ENCODE measurements at places on chromosomes 2 and 18.

- DNase-seq: no peak
Observed at GRCh38 chr2:47402555-47402804, 476 bp upstream of the MSH2 start.

GRCh38 chr2:121695171-121695451 is 41.6 kb downstream of the NIFK start:
- DNase-seq: no peak

DNA sequence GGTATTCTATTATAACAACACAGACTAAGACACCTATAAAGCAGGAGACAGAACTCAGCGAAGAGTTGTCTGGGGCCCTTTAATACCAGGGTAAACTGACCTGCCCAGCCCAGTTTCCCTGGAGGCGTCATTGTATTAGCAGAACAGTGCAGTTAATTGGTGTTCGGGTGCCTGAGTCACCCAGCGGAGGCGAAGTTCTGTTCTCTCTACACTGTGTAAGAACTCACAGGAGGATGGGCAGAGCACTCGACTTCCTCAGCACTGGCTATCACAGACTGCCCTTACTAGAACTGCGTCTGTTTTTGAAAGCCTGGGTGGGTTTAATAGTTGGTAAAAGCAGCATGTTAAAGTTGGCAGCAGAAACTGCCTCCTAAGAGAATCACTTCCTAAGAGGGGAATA is 106.5 kb upstream of the ATP8B1 start:
- no peak for DNase-seq

DNA sequence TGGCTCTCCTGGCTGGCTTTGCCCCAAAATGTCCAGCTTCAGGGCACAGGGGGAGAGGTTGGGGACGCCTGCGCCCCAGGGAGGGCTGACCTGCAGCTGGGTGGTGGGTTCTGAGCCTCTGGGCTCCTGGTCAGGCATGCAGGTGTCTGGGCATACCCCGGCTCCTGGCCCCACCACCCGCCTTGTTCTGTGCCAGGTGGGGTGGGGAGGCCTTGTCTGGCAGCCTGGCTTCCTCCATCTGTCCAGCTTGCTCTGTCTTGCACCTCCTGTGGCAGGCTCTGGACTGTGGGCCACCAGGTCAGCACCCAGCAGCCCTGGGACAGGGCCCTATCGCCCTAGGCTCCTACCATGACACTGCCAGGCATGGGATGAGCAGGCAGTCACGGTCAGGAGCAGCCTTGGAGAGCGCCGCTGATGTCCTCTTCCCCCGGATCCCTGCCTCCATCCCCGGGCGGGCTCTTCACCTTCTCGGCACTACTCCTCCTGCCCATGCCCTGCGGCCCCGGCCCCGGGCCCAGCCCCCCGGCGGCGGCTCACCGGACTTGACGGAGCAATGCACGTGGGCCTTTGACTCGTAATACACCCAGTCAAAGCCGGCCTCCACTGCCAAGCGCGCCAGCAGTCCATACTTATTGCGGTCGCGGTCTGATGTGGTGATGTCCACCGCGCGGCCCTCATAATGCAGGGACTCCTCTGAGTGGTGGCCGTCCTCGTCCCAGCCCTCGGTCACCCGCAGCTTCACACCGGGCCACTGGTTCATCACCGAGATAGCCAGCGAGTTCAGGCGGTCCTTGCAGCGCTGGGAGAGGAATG is 3.6 kb downstream of the IHH start:
- peak; percentile 43 for DNase-seq

DNA sequence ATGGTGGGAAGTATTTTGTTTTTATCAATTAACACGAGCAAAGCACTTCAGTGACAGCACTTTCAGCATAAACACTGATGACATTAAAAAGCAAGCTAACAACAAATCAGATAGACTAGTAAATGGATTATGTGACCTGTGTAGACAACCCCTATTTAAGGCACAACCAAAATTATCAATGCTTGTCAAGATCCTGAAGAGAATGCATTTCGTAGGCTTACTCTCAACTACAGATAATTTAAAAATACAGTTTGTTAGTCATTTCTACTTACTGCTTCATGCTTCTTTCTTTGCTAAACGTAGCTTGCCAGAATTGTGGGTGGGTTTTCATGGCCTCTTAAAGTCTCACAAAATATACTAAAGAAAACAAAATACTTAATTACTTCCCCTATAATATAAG is 3.4 kb downstream of the CSRNP3 start:
- DNase-seq: no peak

- DNase-seq: no peak
Observed at GRCh38 chr2:196167666-196168065, 3.7 kb downstream of the STK17B start.

DNA sequence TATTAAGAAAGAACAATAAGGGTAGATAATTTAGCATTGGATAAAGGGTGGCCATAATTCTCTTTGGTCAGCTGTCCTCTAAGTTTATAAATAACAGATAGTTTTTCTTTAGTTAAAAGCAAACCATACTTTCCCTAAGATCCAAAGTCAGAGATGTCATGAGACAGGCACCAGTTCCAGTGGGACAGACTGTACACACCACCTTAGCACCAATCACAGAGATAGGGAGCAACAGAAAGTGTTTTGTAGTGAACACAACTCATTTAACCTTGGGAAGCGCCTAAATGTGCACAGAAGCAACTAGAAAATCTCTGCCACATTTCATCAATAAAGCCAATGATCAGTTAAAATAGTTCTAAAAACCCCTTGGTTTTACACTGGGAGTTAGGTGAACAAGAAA is 186.8 kb upstream of the SMAD7 start:
- no peak for DNase-seq

DNA sequence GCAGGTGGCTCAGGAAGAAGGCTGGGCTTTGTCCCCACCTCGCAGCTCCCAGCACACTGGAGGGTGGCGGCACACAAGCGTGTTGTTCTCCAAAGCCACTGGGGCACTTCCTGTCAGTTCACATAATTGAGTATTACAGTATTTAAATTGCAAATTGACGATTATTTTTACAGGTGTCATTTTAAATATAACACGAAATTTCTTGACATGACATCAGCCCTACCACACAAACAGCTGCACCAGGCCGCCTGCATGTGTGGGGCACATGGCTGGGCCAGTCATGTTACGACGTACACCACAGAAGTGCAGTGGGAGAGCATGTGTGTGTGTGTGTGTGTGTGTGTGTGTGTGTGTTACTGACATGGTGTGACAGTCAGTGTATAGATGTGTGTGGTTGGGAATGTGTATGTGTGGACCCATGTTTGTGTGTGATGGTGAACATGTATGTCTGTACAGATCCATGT is 155.6 kb downstream of the TTC32 start:
- DNase-seq: no peak

DNA sequence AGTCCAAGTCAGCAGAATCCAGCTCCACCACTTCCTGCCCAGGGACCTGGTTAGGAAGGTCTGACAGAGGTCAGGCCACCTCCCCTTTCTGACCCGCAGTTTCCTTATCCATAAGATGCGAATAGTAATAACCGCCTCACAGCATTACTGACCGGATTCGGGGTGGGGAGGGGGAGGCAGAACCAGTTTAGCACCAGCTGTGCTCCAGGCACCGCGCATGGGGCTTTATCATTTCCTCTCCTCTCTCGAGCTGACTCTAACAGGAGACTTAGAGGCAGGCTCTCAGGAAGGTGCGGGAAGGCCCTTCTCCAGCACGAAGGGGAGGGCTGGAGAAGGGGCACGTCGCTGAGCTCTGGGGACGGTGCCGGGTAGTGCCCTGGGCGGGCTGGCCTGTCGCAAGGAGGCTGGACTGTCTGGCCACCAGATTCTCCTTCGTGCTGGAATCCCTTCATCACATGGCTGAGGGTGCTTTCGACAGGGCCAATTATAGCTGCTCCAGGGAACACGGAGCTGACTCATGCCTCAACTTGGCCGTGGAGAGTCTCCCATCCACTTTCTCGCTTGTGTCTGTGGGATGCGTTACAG is 5.7 kb downstream of the EHD3 start:
- peak; percentile 29 for DNase-seq

- no peak for DNase-seq
Observed at GRCh38 chr2:241890524-241891235, 21.2 kb downstream of the RTP5 start.

DNA sequence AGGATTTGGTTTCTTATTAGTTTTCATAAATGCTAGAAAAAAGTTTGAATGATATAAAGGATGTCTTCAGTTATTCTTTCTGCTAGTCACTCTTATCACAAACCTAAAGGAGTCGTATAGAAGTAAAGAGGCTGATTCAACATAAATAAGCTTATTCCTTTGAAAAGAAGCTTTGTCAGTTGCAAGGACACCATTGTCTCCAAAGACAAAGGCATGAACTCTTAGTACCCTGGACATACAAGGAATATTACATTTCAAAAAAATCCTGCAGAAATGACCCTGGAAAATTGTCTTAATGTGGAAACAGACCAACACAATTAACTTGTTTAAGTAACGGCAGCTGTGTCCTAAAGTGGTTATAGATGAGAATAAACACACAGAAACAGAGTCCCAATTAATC is 528.0 kb downstream of the CPS1 start:
- DNase-seq: no peak

DNA sequence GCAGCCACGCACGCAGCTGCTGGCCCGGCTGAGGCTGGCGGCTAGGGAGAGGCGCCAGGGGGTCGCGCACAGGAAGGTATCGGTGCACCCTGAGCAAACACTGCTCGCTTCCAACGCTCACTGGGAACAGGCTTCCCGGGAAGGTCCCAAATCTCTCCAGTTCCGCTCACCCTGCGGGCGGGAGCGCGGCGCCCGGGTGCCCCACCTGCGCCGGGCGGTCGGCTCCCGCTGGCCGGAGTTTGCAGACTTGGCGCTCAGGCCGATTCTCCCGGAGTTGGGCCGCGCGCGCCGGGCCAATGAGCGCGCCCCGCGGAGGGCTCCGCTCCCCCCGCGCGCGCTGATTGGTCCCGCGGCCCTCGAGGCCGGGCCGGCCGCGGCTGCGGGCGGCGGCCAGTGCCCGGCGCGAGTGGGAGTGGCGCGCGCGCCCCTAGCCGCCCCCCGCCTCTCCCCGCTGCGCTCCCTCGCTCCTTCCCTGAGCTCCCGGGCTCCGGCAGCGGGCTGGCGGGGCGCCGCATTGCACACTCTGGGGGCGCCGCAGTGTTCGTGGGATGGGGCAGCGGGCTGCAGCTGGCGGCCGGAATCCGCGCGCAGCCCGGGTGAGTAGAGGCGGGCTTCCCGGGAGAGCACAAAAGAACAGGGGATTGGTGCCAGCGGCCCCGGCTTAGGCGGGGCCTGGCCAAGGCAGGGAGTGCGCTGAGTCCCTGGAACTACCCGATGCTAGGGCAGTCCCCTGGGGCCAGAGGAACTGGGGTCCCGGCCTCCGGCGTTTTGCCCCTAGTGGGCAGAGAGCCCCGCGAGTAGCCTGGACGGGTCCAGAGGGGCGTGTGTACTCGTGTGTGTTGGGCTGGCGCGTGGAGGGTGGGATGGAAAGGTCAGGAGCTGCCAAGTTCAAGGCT is at the start of gene LYPD6:
TSS of gene LYPD6 (plus strand) at position 461 of the 896 bp plus-strand sequence. CDS start 107,122 bp downstream, outside the sequence.
- DNase-seq: peak; percentile 78

DNA sequence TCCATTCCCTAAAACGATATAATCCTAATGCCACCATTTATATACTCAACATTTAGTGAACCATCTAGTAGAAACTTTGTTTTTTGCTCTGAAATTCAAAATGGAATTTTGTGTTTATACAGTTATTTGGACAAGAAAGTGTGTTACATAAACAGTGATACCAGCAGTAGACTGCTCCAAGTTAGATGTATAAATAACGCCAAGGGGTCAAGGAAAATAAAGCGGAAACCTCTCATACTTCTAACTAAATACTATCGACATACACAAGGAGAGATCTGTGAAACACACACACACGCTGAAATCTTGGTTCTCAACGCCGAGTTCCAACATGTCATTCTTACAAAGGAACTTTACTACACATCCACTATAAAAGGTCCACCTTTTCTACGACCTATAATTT is 1.2 kb downstream of the TXNL1 start:
- no peak for DNase-seq

DNA sequence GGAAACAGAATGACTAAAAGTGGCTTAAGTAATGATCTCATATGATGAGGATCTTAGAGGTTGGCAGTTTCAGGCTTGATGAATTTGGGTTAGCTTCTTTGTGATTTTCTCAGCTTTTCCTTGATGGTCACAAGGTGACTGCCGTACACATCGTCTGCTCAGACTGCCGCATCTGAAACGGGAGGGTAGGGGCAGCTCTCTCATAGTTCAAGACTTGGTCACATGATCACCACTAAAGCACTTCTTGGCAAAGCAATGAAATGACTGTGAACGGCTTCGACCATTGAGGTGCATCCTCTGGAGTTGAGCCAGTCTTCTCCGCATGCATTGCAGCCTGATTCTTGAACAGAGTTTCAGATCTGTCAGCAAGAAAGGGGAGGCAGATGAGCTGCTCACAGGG is 43.8 kb downstream of the LPIN1 start:
- DNase-seq: no peak

GRCh38 chr2:200253639-200254038 is 52.9 kb upstream of the SPATS2L start:
- DNase-seq: no peak

- DNase-seq: peak; percentile 25
Observed at GRCh38 chr2:232893834-232894233, 23.8 kb downstream of the SNORC start.

GRCh38 chr2:71747559-71747958 is 294.2 kb downstream of the DYSF start:
- no peak for DNase-seq

- DNase-seq: no peak
Observed at GRCh38 chr2:63665846-63666475, 77.2 kb downstream of the MDH1 start.

DNA sequence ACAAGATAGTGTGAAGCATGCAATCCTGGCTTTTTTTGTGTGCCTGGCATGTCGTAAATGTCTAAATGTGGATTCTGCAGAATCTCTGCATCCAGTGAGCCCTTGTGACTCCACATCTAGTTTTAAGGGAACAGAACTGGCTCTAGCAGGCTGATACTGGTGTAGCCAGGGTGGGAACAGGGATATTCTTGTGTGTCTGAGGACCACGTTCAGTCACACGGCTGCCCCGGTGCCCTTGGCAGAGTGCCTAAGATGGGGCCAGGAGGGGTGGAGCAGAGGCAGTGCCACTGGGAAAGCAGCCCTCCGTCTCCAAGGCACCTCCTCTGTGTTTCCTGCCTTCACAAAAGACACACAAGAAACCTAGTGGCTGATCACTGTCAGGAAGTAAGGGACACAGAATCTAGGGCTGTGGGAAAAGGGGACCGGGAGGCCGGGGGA is 91.5 kb upstream of the PARD3B start:
- peak; percentile 58 for DNase-seq

- DNase-seq: no peak
Observed at GRCh38 chr2:115913921-115914320, 1471.5 kb downstream of the DPP10 start.

DNA sequence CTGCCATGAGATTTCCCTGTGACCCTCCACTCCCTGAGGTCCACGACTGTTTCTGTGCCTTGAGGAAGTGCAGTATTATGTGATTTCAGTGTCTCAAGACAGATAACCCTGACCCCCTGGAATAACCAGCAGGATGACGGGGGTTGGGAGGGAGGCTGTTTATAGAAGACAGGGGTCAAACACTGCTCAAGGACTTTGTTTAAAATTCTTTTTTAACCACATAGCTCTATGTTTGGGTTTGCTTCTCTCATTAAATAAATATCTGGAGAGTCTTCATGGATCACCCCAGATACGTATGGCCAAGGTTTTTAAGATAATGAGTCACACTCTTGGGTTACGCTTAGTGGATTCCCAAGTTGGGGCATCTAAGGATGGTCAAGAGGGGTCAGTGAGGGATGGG is 523.8 kb upstream of the TNP1 start:
- DNase-seq: no peak

Measured in H9 (cell line).